ENCODE measurements at places on chromosomes 1 and 21.

DNA sequence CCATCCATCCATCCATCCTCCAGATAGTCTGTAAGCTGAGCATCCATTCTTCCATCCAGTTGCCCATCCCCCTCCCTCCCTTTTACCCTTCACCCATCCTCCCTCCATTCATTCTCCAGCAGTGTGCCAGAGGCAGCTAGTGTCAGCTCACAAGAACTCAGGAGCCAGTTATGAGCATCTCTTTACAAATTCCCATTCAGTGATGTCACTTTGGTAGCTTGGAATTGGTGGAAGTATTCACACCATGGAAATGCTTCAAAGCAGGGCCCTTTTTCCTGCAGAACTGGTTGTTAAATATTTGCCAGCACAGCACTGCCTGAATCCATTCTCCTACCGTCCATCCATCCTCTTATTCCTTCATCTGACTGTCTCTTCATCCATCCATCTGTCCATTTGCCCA is 72.5 kb downstream of the ARHGEF10L start:
- no peak for DNase-seq

- DNase-seq = no peak
Observed at GRCh38 chr1:20883766-20884165, 96.7 kb upstream of the HP1BP3 start.

DNA sequence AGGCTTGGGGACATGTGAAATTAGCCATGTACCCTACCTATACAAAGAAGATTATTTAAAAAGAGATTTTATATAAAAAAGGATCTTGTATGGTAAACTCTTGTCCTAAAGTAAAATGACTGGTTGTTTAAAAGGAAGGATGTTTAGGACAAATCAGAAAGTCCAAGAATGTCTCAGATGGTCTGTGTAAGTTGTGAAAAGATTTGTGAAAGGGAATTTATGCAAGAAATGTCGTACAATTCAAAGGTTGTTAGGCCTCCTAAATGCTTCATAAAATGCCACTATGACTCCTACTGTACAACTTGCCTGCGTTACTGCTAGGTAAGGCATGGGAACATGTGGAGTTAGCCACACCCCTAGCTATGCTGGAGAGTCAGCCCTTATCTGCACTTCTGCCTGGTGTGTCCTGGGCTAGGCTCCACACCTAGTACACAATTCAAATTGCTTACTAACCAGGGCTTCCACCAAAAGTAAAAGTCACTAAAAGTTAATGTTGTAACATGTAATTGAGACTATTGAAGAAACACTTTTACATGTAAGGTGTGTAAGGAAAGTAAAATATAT is 19.7 kb downstream of the PRDX6 start:
- DNase-seq = no peak

- no peak for DNase-seq
Observed at GRCh38 chr1:8116894-8117264, 90.8 kb upstream of the ERRFI1 start.

- no peak for DNase-seq
Observed at GRCh38 chr1:81878538-81878937, 77.8 kb downstream of the ADGRL2 start.

DNA sequence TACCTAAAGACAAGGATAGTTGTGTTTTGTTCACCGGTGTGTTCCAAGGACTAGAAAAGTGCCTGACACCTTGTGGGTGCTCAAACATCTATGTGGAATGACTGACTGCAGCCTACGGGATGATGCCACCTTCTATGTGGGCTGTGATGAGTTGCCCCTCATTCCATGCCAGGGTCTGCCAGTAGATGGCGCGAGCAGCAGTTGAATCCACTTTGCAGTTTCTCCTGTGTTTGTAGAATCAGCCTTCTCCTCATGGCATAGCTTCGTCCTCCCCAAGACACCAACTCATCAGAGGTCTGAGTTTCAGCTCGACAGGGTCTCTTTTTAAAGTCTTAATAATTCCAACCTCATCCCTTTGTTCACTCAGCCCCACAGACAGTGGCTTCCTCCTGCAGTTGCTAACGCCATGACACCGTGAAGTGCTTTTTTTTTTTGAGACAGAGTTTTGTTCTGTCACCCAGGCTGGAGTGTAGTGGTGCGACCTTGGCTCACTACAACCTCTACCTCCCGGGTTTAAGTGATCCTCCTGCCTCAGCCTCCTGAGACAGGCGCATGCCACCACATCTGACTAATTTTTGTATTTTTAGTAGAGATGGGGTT is 133.7 kb downstream of the CAPN8 start:
- no peak for DNase-seq

DNA sequence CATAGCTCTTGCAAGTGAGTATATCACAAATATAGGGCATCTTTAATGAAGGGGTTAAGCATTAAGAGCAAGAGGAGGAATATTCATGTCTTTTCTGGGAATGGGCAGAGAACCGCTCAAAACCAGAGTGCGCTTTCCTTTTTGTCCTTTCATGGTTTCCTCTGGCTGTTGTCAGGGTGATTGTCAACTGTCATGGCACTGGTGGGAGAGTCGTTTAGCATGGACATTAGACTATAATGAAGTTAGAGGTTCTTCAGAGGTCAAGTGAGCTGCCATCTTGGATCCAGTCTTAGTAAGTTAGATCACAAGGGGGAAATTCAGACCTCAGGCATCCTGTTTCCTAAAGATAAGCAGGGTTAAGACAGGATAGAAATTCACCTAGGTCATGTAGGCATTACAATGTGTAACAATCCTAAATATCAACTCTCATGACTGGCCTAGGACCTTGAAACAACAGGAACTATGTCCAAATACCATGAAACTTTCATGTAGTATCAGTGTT is 12.1 kb upstream of the COA6 start:
- DNase-seq = no peak

- DNase-seq = no peak
Observed at GRCh38 chr1:15571266-15571665, 13.6 kb downstream of the AGMAT start.

DNA sequence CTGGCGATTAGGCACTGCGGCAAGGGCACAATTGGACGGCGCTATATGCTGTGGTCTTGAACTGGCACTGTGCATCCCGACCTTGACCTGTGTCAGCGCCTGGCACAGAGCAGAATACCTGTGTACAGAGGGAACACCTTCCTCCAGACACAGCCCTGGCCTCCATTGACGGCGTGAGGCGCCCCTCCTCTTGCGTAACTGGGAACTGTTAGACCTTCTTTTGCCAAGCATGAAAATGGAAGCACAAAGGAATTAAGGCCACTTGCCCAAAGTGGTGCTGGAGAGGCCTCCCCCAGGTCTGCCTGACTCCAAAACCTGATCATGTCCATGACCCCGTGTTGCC is 6.8 kb upstream of the AGTRAP start:
- no peak for DNase-seq

- DNase-seq = no peak
Observed at GRCh38 chr21:16945580-16945979, 567.3 kb upstream of the CXADR start.

DNA sequence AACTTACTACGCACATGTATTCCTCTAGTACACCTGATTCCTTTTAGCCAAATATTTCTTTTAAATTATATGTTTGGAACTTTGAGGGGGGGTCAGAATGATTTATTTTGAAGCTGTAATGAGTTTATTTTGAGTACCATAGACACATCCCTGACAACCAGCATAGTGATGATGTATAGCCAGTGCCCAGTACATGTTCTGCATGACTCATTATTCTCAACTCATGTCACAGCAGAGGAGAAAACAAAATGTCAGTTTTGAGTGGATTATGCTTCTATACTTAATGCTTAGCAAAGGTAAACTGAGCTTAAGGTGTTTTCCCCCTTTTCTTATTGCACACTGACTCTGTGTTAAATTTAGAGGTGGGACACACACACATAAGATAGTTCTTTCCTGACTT is 22.4 kb upstream of the LEPR start:
- DNase-seq = no peak

DNA sequence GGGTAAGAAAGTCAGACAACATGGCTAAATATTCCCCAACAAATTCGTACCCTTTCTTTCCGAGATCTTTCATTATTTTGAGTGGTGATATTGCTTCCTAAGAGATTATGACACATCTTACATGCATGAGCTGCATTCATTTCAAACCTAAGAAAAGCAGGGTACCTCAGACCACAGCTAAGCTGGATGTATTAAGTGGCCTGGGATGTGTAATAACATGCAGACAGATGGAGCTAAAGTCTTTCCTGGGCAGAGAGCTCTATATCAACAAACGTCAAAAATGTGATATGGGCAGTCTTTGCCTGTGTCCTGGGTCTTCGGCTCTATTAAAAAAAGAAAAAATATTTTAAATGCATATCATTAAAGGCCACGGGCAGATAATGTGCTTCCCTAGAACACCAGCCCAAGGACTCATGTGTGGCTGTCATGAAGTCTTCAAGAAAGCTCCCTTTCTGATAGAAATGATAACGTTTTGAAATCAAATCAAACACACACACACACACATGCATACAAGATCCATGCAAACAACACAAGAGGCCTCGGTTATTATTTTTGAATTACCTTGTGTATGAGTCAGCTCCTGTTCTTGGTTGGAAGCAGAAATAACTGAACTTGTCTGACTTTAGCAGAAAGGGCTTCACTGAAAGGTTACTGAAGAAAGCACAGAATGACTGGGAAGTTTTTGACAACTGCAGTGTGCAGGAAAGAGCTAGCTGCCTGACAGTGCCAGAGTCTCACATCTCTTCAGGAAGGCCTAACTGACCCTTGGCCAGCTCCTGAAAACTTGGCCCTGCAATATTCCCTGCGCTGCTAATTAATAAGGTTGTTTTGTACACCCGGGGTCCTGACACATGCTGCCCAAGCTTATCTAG is 231.2 kb downstream of the DSCAM start:
- DNase-seq = no peak

DNA sequence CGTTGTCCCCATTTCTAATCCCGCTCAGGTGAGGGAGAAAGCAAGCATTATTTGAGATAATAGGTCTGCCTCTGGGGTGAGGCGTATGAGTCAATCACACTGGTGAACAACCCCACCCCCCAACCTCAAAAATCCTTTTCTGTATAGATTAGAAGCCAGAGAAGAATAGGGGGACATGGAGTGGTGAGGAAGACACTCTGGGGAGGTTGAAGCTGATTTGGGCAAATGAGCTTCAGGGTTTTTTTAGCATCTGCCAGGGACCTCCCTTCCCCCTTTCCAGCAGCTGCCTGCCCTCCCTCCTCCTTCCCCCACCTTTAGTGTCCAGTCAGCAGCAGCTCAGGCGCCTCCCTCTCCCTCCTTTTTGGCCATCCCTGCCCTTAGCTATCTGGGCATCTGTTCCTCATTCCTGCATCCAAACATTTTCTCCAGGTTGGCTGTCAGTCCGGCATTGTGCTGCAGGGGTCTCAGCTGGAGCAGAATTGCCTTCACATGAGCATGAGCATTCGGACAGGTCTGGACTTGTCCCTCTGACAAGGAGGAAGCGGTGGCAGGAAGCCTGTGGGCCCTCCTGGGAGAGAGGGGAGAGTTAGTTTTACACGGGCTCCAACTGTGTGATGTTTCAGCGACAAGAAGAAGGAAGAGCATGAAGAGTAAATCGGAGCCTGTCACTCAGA is 30.8 kb upstream of the PTGFRN start:
- no peak for DNase-seq

- no peak for DNase-seq
Observed at GRCh38 chr1:1543706-1544099, 3.3 kb upstream of the TMEM240 start.

DNA sequence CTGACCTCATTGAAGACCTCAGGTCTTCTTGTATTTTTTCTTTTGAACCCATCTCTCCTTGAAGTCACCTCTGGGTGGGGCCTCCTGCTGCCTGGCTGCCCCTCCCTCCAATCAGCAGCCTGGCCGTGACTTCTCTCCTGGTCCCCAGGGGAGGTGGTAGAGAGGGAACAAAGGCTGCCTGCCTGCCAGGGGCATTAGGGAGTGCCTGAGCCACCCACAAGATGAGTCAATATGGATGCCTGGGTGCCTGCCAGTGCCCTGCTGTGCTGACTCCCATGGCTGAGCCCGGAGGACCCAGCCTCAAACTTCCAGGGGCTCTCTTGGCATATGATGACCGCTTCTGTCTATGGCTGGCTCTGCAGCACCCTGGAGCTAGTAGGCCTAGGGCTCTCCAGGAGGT is 5.3 kb upstream of the CDCP2 start:
- DNase-seq = no peak

GRCh38 chr1:21721295-21721985 is 52.3 kb upstream of the RAP1GAP start:
- no peak for DNase-seq

DNA sequence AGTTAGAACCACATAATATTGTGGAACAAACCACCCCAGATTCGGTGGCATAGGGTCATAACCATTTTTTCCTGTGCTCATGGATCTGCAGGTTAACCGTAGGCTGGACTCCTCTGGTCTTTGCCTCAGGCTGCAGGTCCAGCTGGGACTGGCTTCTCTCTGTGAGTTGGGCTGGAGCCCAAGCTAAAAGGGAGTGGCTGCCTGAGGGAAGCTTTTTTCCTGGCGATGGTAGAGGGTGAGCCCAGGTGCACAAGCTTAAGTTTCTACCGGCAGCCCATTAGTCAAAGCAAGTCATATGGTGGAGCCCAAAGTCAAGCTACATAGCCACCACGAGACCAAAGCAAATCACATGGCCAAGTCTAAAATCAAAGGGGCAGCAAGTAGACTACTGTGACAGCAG is 13.8 kb downstream of the EPHX4 start:
- no peak for DNase-seq

- no peak for DNase-seq
Observed at GRCh38 chr21:34313116-34313515, 50.7 kb upstream of the KCNE2 start.

DNA sequence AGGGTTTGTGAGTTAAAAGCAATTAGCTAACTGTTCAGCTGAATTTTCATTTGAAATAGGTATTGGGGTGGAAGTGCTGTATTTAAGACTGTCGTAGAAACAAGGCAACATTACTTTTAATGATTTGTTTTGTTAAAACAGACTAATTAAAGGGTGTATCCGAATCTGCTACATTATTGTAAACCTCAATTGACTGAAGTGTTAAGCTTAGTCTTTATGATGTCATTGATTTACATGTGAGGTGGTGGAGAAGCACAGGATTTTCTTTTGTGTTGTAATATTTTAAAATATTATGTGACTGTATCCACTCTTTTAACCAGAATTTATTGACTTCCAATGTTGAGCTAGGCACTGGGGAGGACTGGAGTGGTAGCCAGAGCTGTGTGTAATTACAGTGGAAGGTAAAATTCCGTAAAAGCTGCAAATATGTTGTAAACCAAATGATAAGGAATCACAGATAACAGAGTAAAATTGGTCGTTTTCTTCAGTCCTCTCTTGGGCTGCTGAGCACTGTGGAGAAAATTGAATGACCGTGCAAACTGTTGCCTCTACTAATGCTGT is 1.6 kb downstream of the HOOK1 start:
- no peak for DNase-seq

GRCh38 chr21:34801519-34802132 is 132.8 kb downstream of the CLIC6 start:
- no peak for DNase-seq

- DNase-seq = no peak
Observed at GRCh38 chr21:45931397-45931969, 50.1 kb upstream of the COL6A1 start.

DNA sequence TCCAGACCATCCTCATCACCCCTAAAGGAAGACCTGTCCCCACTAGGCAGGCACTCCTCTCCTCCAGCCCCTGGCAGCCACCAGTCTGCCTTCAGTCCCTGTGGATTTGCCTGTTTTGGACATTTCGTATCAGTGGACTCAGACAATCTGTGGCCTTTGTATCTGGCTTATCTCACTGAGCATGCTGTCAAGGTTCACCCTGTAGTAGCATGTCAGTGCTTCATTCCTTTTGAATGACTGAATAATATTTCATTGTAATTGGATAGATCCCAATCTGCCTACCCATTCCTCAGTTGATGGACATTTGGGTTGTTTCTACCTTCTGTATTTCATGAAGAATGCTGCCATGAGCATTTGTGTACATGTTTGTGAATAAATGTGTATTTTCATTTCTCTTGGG is 32.9 kb upstream of the RNF187 start:
- DNase-seq = no peak

GRCh38 chr21:15283789-15284188 is 219.0 kb upstream of the NRIP1 start:
- DNase-seq = no peak

Data from stimulated activated CD8-positive, alpha-beta memory T cell treated with anti-CD3 and anti-CD28 coated beads, Interleukin-2, amount 100 ng/mL, for 1 hour (primary cell).